H54 (cell line): ENCODE measurements at places on chromosomes 4 and X.

DNA sequence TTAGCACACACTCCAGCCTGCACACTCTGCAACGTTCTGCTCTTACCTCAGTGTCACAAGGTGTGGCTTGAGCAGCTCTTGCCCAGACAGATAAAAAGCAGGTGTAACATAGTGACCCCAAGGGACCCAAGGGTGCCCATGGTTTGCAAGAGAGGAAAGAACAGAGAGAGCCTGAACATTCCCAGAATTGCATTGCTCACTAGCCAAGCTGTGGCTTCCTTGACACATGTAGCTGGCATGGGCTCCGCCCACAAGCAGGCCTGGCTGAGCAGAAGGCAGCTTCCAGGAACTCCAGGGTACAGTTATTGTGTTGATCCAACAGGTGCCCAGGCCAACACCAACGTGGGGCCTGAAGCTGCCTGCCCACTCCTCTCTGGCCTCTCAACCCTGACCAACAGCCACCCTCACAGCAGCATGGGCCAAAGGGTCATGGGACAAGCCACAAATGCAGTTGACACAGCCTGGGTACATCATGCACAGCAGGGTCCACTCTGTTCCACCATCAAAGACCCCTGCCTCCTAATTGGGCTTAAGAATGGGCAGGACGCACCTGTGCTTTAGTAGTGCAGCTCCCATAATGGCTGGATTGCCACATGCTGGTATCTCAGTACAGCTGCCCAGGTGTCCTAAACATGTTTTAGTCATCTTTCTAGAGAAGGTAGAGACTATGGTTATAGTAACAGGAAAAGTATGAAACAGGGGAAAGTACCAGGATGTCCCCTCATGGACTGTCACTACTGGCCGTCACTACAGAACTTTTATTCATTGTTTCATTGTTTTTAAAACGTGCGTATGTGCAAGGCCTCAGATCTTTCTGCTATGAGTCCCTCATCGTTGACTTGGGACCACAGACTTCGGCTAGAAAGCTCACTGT, 73.7 kb upstream of the ACSL1 start:
- peak; percentile 11 for DNase-seq

- no peak for DNase-seq
Observed at GRCh38 chr4:118249890-118250289, 102.9 kb downstream of the PRSS12 start.

GRCh38 chr4:169675825-169676224, 55.4 kb downstream of the CLCN3 start:
- no peak for DNase-seq

GRCh38 chr4:113452868-113453620, 308.5 kb downstream of the CAMK2D start:
- DNase-seq = no peak

DNA sequence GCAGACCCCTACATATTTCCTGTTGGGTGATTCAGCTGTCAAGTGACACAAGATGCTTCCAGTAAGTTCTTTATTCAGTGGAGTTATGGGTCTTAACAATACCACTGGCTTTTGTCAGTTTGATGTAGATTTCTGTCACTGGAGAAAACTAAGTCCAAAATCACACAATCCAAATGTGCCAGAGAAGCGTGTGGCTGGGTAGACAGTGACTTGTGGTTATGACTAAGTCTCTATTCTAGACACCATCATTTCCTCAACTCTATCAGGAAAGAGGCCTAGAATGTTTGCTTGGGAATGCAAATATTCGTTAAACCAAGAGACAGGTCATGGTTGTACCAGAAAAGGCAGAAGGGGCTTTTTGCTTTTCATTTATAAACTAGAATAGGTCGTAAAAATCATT, 54.4 kb upstream of the HS3ST1 start:
- no peak for DNase-seq

- DNase-seq = no peak
Observed at GRCh38 chr4:38086849-38087226, 126.6 kb downstream of the PTTG2 start.

- no peak for DNase-seq
Observed at GRCh38 chr4:110034026-110034393, 121.3 kb downstream of the EGF start.

- no peak for DNase-seq
Observed at GRCh38 chrX:140505421-140506337, 810 bp upstream of the SOX3 start.

GRCh38 chrX:292900-293897, 12.0 kb downstream of the PLCXD1 start:
- no peak for DNase-seq

- DNase-seq = no peak
Observed at GRCh38 chr4:25346913-25347312, 30.1 kb upstream of the ANAPC4 start.

GRCh38 chr4:174749091-174749490, 80.0 kb downstream of the GLRA3 start:
- DNase-seq = no peak

DNA sequence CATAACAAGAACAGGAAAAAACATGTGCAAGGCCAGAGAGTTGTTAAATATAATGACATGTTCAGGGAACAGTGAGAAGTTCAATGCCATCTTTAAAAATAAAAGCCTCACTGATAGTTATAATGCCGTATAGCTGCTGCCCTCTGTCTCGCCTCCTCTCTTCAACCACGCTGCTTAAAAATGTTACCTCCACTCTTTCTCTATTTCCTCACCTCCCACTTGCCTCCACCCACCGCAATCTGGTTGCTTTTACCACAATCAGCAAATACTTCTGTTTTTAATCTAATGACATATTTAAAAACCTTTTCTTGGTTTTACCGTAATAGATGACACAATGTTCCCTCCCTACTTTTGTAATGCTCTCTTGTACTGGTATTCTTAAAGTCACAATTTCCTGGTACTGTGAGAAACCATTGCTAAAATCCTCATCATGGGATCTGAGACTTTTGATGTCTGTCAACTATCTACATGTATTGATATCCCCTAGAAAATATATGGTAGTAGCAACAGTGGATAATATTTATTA, 66.0 kb downstream of the GABRA2 start:
- no peak for DNase-seq

DNA sequence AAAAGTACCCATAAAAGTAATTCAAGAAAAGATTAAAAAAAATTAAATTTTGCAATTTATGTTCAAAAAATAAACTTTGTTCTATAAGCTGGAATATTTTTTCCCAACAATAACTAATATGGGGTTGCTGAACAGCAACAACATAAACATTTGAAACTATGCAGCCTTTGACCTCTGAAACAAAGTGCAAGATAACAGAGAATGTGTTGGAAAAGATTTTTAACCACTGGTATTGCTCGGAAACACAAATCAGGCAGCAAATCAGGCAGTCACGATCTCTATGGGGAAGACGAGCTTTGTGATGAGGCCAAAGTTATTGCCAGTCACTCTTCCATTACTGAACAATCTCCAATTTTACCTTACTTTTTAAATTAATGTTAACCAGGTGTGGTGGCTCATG, 332.1 kb downstream of the PABPC4L start:
- no peak for DNase-seq

DNA sequence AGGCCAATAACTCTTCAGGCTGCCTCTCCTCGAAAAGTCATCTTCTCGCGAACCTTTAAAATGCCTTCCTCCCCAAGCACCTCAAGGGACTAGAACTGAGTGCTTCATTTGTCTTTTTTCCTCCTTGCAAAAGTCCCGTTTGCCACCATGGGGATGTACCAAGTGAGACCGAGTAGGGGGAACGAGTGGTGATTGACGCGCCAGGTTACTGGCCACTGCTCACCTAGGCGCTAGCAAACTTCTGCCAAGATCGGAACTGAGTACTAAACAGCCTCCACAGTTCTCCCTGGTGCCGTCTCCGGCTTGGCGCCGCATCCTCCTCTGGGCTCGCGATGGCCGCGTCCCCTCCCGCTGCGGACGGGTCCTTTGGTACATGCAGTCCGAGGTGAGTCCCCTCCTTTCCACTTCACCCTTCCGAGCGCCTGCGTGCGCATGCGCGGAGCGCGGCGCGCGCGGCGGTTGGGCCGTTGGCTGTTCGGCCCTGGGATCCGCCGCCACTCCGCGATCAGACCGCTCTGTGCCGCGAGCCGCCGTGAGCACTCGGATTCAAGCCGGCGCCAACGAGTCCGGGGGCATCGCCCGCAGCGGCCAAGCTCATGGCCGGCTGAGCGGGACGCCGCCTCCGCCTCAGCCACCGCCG, at the start of gene CDK16:
CDK16 (plus strand) TSS at position 402 of the 640 bp plus-strand sequence. CDS start 4,877 bp downstream, outside the sequence.
- peak; percentile 35 for DNase-seq

GRCh38 chr4:32022071-32022470, 1301.9 kb downstream of the PCDH7 start:
- no peak for DNase-seq

DNA sequence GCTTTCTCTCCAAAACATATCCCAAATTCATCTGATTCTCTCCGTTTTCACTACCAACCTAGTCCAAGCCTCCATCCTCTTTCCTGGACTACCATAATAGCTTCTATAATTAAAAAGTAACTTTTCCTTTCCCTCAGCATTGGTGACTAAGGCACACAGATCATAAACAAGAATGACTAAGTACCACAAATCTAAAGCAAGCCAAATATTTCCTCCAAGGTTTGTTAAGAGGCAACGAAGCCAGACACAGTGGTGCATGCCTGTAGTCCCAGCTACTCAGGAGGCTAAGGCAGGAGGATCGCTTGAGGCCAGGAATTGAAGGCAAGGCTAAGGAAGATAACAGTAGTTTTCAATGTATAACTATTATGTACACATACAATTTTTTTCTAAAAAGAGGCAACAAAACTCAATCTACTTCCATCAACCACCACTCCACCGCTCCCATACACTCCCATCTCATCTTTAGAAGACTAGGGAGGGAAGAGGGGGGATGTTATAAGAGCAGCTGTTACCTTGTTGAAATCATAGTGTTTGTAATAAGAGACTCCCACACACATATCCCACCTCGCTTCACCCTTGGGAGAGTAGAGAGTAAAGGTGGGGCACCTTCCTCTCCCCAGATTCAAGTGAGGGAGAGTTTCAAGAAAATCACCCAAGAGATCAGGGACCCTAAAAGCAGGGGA, 4.2 kb upstream of the JCHAIN start:
- DNase-seq = no peak

DNA sequence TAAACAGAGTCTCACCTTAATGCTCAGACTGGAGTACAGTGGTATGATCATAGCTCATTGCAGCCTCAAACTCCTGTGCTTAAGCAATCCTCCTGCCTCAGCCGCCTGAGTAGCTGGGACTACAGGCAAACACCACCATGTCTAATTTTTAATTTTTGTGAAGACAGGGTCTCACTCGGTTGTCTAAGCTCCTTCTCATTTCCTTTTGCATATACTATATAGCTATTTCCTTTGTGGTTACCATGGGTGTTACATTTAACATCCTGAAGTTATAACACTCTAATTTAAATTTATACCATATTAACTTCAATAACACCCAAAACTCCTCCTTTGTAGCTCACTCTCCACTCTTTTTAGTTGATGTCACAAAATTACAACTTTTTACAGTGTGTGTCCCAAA, 114.3 kb downstream of the DCK start:
- DNase-seq = no peak

DNA sequence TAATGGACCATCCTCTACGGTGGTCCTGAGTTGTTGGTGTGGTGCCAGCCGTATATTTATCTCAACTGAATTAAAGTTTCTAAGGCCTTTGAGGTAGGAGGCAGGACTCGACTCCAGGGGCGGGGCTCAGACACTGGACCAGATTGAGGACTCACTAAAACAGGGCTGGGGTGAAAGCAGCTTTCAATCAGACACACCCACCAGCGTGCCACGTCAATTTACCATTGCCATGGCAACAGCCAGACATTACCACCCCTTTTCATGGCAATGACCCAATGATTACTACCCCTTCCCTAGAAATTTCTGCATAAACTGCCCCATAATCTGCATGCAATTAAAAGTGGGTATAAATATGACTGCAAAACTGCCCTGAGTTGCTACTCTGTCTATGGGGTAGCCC, 6.7 kb upstream of the TLR1 start:
- DNase-seq = no peak

- DNase-seq = no peak
Observed at GRCh38 chr4:108900018-108900580, 137.2 kb upstream of the ETNPPL start.

- DNase-seq = no peak
Observed at GRCh38 chrX:17030580-17031270, 84.3 kb downstream of the REPS2 start.

DNA sequence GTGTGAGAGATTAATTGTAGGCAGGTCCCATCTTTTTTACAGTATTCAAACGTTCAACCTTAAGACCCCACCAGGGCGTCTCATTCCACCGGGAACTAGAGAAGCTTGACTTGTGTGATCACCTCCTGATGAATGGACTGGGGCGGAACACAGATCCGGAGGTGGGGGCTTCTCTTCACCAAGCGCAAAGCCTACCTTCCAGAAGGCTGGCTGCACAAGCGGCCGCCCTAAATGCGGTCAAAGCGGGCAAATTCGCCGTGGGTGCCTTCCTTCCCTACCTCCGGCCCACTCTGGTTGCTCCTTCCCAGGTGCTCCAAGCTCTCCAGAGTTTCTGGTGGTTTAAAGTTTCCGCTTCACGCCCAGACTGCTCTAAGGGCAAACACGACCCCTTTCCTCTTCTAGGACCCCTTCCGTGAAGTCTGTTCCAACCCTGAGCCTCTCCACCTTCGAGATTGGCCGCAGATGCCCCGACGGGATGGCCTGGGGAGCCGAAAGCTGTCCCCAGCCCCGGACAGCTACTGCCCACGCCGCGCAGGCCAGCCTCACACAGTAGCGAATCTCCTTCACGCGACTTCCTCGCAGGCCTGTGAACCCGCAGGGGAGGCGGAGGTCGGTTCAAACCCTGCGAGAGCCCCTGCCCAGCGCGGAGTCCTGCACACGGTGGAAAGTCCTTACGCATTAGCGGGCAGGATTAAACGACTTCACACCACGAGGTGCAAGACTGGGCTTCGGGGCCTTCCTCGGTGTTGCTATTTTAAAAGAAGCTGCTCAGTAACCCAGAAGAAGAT, 1.6 kb upstream of the WWC2 start:
- no peak for DNase-seq

GRCh38 chrX:150899191-150899757, 806 bp upstream of the CD99L2 start:
- DNase-seq = no peak

DNA sequence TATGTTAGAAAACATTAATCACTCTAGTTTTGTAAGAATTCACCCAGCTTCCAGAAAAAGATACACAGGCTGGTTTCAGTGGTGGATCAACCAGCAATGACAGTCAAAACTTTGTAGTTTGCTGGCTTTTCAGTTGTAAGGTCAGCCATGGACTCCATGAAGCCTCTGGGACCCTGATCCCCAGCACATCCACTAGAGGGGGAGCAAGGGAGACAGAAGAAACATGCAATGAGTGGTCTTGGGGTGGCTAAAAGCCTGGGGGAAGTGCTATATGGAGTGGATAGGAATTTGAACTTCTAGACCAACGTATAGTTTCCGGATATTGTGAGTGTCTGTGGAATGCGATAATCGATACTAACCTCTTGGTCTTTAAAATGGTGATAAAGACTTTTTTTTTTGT, 72.7 kb downstream of the AFF2 start:
- DNase-seq = no peak

GRCh38 chrX:44156726-44157125, 183.5 kb upstream of the NDP start:
- no peak for DNase-seq

DNA sequence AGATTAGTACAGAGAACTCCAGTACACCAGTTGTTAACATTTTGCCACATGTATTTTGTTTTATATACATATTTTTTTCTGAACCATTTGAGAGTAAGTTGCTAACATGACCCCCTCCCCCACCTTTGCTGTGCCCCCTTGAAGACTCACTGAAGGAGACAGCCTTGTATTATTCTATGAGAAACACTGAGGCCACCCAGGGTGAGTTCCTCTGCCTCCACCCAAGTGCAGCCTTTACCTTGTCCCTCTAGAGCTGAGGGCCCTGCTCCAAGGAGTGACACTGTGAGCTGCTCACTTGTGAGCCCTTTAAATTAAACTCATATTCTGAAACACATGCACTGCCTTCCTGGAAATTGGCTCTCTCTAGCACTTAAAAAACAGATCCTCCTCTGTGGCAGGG, 21.1 kb downstream of the KIT start:
- DNase-seq = no peak
